Stimulated activated naive CD4-positive, alpha-beta T cell (primary cell): ENCODE measurements at places on chromosomes 7 and 10.

- no peak for DNase-seq
Measured at GRCh38 chr10:1151076-1152033, 95.2 kb downstream of the WDR37 start.

DNA sequence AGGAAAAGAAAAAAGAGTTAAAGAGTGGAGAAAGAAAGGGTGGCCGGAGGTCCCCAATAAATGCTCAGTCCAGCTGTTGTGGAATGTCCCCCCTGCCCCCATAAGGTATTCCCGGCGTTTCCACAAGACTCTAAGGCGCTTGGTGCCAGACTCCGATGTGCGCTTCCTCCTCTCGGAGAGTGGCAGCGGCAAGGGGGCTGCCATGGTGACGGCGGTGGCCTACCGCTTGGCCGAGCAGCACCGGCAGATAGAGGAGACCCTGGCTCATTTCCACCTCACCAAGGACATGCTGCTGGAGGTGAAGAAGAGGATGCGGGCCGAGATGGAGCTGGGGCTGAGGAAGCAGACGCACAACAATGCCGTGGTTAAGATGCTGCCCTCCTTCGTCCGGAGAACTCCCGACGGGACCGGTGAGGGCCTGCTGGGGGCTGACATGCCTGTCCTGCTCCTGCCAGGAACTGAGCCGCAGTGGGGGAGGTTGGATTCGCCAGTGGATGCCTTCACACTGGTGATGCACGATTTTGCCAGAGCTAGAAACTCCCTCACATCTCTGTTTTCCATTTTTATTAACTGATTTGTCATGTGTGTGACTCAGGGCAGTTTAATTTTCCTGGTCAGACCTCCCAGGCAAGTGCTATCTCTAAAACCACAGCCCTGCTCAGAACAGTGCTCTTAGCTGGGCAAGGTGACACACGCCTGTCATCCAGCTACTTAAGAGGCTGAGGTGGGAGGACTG is 34.2 kb downstream of the TACR2 start:
- DNase-seq: no peak

DNA sequence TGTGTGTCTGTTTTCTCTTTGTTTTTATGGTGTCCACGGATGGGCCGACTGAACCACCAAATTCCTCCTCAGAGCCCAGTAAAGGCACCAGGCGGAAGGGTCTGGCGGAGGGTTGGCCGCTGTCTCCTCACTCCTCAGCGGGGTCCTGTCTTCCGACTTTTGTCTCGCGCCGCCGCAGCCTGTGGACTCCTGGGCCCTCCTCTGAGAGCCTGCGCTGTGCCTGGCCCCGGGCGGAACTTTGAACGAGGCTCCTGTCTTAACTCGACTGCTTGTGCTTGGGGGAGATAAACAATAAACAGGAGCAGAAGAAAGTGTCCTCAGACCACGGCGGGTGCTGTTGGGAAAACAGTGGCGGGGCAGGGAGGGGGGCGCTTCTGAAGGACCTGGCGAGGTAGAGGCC is 2.2 kb upstream of the FAM20C start:
- DNase-seq: no peak

- DNase-seq: no peak
Measured at GRCh38 chr7:155233311-155234157, 64.1 kb upstream of the INSIG1 start.

DNA sequence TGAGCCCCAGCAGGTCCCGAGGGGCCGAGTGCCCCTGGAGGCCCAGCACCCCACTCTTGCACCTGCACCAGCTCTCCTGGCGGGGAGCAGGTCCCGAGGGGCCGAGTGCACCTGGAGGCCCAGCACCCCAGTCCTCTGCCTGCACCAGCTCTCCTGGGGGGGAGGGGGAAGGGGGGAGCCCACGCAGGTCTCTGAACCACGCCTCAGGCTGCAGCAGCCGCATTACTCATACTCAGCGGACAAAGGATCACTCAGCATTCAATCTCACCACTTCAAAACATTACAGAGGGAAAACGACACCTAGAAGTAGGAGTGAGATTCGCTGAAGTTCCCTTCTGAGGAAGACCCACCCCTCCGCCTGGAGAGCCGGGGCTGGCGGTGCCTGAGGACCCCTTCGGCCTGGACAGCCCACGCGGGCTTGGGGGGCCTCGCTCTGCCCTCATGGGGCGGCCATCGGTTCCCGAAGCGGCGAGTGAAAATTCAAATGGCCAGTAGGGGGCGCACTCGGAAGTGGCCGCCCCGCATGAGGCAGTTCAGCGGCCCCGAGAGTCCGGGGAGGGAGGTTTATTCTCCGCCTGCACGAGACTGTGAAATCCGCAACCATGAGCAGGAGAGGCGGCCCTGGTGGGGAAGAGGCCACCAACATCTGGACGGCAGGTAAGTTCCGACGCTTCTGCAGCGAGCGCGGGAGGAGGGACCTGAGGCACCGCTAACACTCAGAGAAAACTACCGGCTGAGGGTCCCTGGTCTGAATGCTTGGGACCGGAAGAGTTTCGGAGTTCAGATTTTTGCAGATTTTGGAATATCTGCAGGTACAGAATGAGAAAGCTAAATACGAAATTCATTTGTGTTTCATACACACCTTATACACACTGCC is 1.1 kb upstream of the GPER1 start:
- peak; percentile 70 for DNase-seq

- no peak for DNase-seq
Measured at GRCh38 chr10:14220026-14220425, 110.7 kb downstream of the FRMD4A start.

- DNase-seq: no peak
Measured at GRCh38 chr7:129370812-129371211, 63.4 kb upstream of the STRIP2 start.

GRCh38 chr7:36623247-36623646 is 101.0 kb downstream of the AOAH start:
- DNase-seq: no peak

GRCh38 chr7:110347081-110347480 is 743.8 kb upstream of the LRRN3 start:
- no peak for DNase-seq

- DNase-seq: no peak
Measured at GRCh38 chr10:113084031-113084430, 134.0 kb downstream of the TCF7L2 start.
